NCI-H748 treated with DMSO at 0.1 percent for 48 hours (cell line): ENCODE measurements at places on chromosomes 4 and X.

DNA sequence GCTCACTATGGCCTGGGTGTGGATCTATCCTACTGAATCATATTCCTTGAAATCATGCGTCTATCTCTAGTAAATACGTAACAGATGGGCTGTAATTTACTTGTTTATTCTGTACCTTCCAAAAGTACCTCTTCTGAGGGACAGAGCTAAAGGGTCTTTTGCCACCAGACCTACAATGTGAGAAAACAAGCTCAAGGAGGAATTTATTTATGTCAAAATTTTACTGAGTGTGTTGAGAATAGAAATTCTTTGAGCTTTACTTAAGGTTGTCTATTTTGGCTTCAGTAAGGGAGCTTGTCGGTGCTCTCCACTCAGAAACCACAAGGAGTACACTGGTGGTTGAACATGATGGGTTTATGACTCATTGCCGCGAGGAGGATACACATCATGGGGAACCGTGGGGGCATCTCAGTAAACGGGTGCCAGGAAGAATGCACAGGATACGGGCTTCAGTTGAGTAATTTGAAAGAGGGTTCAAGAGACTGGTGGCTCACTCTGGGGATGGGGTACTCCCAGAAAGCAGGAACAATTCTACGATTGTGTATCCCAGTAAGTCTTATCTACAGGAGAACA lies 3.0 kb downstream of the ANK2 start:
- no peak for DNase-seq

DNA sequence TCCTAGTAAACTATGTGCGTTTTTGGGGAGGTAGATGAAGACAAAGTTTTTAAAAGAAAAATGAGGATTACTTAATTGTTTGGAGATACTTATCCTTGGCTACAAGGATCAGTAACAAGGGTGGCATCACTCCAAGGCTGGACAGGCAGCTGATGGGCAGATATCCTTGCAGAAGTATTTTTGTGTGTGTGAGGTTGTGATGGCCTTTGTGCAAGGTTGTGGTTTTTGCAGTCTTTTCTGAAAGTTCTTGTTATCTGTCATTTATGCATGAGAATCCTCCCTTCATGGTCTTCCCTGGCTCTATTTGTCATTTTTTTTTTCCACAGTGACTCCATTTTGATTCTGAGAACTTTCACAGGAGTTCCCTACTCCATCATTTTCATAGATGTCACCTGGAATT lies 96.0 kb upstream of the C1GALT1C1 start:
- DNase-seq, result no peak

DNA sequence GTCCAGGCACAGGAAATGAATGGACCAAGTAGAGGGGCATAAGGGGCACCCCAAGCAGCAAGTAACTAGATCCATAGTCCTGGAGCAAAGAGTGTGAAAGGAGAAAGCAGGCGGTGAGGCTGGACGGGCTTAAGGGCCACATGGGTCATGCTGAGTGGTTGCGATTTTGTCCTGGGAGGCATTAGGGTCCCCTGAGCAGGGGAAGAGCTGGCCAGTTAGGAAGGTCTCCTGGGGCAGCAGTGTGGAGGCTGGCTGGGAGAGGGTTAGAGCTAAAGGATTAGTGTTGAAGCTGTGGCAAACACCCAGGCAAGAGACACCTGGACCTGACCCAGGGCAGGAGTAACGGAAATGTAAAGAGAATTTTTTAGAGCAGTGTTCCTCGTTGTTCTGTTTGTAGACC lies 26.5 kb downstream of the MYOZ2 start:
- DNase-seq, result no peak

DNA sequence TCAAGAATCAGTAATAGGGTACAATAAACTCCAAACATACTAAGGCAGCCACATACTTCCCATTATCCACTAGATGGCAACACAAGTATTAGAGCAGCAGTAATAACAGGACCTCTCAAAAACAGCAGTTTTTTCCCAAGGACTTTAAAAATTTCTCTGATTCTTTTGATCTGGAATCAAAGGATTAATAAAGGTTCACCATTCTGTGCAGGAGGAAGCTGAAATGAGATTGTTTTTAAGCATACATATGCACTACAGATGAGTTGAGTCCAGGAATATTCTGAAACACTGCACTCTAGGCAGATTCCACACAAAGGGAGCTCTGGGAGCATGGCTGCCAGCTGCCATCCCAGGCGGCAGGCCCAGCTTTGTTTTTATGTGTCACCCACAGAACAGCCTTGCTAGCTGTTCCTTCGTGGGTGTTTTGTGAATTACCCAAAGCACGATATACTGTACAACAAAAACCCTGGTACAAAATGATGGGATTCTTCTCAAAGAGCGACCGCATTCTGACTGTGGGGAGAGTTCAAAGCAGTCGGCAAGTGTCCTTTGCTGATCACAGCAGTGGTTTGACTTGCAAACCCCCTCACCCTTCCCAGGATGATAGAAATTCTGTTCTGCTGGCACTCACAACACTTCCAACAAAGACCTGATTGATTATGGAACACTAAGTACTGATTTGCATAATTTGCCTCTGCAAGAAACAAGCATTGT lies 61.0 kb downstream of the STX18 start:
- DNase-seq, result no peak

- no peak for DNase-seq
Measured at GRCh38 chr4:41205854-41206460, 8.4 kb downstream of the APBB2 start.
